ENCODE measurements at places on chromosomes 7 and 10.
A peak's percentile ranks its signal among the peaks of the same experiment; 100 is the strongest.

GRCh38 chr7:92904244-92905131 lies 68.1 kb upstream of the CDK6 start:
- DNase-seq = peak; percentile 92

GRCh38 chr10:32556783-32557395 lies 110.9 kb downstream of the CCDC7 start:
- no peak for DNase-seq

- no peak for DNase-seq
Observed at GRCh38 chr7:155489862-155490696, 32.1 kb downstream of the EN2 start.

DNA sequence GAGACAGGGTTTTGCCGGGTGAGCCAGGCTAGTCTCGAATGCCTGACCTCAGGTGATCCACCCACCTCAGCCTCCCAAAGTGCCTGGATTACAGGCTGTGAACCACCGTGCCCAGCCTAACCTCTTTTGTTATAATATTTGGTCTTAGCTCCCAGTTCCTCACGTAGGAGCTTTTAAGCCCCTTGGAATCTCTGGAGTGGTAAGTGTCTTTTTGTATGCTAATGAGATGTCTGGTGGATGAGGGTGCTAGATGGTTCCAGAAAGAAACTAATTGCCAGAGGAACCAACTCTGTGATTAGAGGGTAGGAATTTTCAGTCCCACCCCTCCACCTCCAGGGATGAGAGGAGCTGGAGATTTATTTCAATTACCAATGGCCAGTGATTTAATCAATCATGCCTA lies 5.3 kb upstream of the ARPC1A start:
- no peak for DNase-seq

DNA sequence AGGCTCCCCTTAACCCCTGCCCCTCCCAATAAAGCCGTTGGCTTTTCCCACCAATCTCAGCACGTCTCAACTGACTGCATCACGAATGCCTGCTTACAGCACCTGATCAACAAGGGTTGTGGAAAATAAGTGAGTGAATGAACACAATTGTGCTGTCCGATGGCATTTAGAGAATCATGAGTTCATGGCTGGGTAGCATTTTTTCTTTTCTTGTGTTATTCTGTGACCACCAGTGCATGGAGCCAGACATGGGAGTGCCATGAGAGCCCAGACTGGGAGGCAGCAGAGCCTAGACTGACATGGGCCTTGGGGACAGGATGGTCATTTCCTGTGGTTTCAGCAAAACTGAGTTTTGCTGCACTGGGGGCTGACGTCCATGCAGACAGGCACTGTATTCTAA lies 254.1 kb upstream of the IGFBP3 start:
- no peak for DNase-seq

GRCh38 chr10:30185341-30185740 lies 126.0 kb upstream of the JCAD start:
- no peak for DNase-seq

GRCh38 chr10:49143249-49143648 lies 9.4 kb upstream of the FAM170B start:
- DNase-seq = no peak

- no peak for DNase-seq
Observed at GRCh38 chr7:127332880-127333279, 59.6 kb downstream of the ZNF800 start.

All from CD4-positive, alpha-beta T cell treated with Interleukin-15 for 4 hours (primary cell).